ENCODE measurements at places on chromosomes 4 and X.

- no peak for DNase-seq
Measured at GRCh38 chrX:71671043-71671780, 3.9 kb downstream of the LOC101059915 start.

DNA sequence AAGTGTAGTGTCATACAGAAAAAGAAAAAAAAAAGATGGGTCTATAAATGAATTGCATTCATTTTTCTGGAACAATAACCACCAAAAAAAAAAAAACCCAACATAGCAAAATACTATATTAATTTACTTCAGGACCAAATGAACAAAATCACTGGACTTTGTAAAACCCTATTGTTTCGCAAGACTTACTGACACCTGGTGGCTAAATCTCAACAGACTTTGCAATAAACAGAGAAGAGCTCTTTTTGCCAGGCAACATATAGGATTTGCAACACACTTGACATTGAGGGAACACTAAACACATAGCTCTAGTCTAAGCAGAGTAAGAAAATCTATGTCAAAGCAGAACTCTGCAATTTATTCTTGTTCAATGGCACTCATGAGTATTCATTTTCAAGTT is 990.2 kb downstream of the STPG2 start:
- DNase-seq: no peak

DNA sequence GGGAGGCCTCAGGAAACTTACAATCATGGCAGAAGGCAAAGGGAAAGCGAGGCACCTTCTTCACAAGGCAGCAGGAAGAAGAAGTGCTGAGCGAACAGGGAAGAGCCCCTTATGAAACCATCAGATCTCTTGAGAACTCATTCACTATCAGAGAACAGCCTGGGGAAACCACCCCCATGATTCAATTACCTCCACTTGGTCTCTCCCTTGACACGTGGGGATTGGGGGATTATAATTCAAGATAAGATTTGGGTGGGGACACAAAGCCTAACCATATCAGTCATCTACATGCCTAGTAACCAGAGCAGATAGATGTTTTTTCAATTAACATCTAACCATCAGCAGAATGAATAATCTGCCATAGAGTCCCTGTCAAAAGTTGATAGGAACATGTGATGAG is 30.4 kb downstream of the FAM13A start:
- no peak for DNase-seq

- no peak for DNase-seq
Measured at GRCh38 chr4:77309496-77309895, 152.5 kb downstream of the CCNG2 start.

DNA sequence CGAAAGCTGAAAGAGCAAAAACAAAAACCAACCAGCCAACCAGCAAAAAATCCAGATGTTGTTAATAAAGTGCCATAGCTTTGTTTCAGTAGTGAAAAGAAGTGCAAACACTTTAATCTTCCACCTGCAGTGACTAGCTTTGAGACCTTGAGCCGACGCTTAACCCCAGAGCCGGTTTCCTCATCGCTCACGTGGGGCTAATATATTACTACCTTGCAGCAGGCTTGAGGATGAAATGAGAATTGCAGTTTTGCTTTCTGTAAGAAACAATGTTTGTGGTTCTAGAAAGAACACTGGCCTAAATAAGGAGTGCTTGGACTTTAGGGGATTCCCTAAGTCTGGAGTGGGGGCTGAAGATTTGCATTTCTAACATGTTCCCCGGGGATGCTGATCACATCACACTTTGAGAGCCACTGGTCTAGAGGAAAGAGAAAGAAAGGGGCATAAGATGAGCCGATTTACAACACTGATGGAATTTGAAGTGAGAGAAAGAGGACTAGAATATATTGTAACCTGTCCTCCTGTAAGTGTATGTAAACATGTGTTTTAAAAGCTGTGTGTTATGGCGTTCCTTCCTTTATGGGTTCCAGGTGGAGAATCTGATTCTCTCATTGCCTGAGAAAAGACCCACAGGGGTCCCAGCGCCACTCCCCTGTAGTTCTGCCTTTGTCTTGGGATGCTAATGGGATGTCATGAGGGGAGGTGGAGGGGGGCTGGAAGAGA is 1.4 kb downstream of the FGF2 start:
- no peak for DNase-seq

DNA sequence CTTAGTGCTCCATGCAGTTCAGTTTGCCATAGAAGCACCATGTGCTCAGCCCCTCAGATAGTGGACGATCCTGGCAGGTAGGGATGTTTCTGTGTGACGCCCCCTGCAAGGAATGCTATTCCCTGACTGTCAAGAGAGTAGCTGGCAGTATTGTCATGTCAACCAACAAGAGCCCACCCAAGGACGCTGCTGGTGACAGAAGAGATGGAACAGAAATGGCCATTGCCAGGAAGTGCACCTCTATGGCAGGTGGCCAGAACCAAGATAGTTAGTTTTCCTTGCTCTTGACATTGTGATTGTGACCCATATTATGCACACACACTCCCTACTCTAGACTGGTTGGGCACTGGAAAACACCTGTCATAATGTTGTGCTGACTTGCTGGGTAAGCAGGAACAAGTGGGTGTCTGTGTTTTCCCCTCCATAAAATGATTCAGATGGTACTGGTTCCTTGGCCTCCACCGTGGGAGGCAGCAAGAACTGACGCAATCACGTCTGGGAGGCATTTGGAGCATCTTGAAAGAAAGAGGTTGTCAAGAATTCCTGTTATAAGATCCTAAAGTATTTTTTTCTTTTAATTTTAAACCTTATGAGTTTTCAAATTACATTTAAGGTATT is 507.9 kb downstream of the MID1IP1 start:
- no peak for DNase-seq

DNA sequence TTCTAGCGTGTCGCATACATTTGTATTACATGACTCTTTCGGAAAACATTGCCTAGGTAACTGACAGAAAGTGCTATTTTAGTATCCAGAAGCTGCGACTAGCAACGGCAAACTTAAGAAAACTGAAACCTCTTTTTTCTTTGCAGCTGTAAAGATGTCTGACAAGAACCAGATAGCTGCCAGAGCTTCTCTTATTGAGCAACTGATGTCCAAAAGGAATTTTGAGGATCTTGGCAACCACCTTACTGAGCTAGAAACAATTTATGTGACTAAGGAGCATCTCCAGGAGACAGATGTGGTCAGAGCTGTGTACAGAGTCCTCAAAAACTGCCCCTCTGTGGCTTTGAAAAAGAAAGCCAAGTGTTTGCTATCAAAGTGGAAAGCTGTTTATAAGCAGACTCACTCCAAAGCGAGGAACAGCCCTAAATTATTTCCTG is 9.4 kb downstream of the TCEANC start:
- no peak for DNase-seq

DNA sequence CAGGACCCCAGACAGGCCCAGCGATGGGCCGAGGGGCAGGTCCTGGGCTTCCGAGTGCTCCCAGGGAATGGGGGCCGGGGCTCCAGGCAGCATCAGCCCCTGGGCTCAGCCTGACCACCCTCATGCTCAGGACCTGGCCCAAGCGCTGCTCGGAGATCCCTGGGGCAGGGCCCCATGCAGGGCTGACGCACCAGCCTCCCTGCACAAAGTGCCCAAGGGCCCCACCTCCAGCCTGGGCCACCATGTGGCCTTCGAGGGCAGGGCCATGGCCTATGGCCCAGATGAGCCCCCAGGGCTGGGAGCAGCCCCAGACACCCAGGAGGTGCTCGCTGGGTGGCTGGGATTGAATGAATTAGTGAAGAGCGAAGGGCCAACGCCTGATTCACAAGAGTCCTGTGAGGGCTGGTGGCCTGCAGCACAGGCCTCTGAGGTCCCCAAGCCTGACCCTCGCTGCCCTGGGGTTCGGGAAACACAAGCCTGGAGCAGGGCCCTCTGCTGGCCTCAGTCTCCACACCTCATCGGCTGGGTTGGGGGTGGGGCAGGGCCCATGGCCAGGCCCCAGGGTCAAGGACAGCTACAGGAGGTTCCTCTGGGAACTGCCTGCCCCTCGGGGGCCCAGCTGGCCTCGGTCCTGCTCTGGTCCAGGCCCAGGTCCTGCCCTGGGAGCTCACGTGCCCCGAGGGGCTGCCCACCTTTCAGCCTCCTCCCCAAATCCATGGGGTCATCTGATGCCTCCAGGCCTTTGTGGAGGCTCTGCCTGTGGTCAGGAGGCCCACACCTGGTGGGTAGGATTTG is 13.3 kb upstream of the FGFR3 start:
- no peak for DNase-seq

GRCh38 chr4:53055274-53055673 is 193.2 kb downstream of the RASL11B start:
- DNase-seq: no peak

- DNase-seq: no peak
Measured at GRCh38 chrX:53798281-53798680, 111.8 kb upstream of the HUWE1 start.

DNA sequence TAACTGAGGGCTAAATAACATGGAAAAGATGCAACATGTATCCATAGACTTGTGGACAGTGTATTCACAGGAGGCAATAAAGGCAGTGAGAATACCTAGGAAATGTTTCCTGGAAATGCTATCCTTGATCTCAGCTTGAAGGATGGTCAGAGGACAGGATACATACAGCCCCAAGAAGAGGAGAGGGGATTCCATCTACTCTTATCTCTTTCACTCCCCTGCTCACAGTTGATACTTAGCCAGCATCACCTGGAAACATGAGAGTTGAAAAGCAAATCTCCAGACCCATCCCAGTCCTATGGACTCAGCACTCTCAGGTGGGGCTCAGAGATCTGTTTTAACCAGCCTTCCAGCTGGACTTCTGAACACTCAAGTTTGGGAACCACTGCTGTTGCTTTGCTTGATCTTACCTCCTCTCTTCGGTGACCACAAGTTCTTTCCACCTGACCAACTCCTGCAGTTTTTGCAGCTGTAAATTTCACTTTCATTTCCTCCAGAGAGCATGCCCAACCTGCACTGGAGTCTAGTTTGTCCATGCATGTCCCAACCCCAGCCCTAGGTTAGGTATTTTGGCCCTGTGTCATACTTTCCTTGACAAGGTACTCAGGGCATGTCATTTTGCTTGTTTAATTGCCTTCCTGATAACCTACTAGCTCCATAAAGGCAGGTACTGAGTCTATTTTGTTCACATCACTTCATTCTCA is 10.4 kb downstream of the RELL1 start:
- no peak for DNase-seq

- DNase-seq: no peak
Measured at GRCh38 chrX:153593811-153594500, 5.0 kb downstream of the CCNQ start.

DNA sequence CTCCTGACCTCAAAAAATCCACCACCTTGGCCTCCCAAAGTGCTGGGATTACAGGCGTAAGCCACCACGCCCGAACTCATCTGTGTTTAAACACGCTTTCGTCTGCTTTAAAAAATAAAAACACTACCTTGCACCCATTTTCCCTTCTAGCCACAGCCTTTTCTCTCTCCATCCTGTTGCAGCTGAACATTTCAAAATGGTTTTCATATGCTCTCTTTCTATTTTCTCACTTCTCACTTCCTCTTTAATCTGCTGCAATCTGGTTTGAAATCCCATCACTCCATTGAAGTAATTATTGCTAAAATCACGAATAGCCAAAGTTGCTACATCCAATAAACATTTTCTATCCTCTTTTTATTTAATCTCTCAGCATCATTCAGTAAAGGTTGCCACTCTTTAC is 70.0 kb downstream of the DCHS2 start:
- no peak for DNase-seq

GRCh38 chr4:8581094-8581861 is 1.1 kb downstream of the GPR78 start:
- DNase-seq: no peak

GRCh38 chrX:24702362-24703184 is 8.9 kb downstream of the POLA1 start:
- DNase-seq: no peak

GRCh38 chr4:24473309-24473721 is 111.0 kb downstream of the DHX15 start:
- peak; percentile 16 for DNase-seq

GRCh38 chr4:134024251-134024650 is 177.3 kb downstream of the PABPC4L start:
- DNase-seq: no peak

DNA sequence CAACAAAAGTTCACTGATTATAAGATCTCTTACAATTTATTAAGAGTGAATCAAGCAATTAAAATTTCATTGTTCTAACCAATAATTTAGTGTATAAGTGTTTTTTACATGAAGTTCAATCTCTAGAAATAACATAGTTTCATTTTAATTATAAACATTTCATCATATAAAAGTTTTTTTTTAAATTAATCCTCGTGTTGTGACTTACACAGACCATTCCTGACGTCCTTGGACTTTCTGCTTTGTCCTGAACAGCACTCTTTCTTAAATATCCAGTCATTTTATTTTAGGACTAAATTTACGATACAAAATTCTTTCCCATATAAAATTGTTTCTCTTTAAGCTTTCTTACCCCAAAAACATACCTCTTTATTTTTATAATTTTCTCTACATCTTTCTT is 841.7 kb upstream of the POU3F4 start:
- no peak for DNase-seq

- DNase-seq: no peak
Measured at GRCh38 chrX:13752141-13752540, 17.6 kb downstream of the OFD1 start.

DNA sequence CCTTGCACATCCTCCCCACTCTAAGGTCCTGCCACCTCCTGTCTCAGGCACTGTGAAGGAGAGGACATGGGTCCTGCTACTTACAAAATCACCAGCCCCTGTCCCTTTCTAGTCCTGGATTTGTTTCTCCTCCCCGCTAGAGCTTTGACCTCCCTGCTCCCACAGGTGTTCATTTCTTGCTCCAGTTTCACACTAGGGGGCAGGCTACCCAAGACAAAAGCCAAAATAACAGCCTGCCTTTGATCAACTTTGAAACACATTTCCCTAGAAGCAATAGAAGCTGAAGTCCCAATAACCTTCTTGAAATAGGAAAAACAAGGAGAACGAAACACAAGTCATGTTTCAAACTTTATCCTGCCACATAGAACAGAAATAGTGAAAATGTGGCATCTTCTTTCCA is 164.4 kb downstream of the QDPR start:
- no peak for DNase-seq

- no peak for DNase-seq
Measured at GRCh38 chr4:114296126-114296525, 302.5 kb upstream of the UGT8 start.

DNA sequence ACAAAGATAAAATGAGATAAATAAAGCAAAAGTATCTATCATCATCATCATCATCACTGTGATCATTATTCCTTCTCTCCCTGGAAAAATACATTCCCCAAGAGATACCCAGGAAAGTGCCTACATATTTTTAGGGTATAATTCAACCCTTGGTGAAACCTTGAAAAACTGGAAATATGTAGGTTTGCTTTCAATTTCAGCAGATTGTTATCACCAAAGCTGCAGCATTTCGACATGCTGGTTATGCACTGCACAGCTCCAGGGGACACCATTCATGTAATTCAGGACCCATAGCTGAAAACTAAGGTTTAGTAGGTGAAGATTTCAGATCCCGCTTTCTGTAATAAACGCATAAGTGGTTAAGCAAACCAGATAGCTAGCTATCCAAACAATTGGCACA is 28.4 kb upstream of the FBXW7 start:
- no peak for DNase-seq

All from NCI-H1105 (cell line).